ENCODE measurements at places on chromosomes 5 and 9. TPM values are rescaled to one million over a fixed set of nuclear protein-coding genes. Genes with fewer than 3 reads are reported as not detected.

- H3K36me3 ChIP-seq: no peaks in the 10 kb centered on the region
- H3K27ac ChIP-seq: no peak overlapping the region
- no peaks in the 10 kb centered on the region for H3K4me1 ChIP-seq
- no peak overlapping the region for H3K4me3 ChIP-seq
Measured at GRCh38 chr5:30981576-30981975, 211.9 kb upstream of the CDH6 start.

DNA sequence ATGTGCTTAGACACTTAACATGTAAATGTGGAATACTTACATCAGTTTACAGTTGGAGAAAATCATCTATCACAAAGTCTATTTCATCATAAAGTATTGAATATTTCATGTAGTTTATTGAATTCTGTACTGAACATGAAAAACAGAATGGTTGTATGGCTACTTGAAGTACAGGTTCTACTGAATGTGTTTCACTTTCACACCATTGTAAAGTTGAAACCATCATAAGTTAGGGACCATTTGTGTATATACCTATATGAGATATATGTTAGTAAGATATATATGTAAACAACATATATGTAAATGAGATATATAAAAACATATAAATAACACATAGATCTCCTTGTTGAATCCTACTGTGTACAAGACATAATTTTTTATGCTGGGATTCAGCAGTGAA lies 63.0 kb upstream of the TAF11L2 start:
- no peak overlapping the region for H3K4me3 ChIP-seq
- no peak for DNase-seq
- no peaks in the 10 kb centered on the region for H3K4me1 ChIP-seq
- H3K36me3 ChIP-seq: no peaks in the 10 kb centered on the region

DNA sequence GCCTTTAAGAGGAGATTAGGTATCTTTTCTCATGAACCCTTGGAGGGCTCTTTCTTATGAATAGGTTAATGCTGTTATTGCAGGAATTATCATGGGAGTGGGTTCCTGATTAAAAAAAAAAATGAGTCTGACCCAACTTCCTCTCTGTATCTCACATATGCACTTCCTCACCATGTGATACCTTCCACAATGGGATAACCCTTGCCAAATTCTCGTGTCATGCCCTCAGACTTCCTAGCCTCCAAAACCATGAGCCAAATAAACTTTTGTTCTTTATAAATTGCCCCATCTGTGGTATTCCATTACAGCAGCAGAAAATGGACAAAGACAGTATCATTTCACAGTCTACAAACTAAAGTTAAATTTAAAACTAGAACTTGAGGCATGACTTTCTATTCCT lies 1.0 kb downstream of the OR1B1 start:
- no peaks in the 10 kb centered on the region for H3K4me1 ChIP-seq
- no peak overlapping the region for H3K27ac ChIP-seq
- DNase-seq: no peak
- H3K36me3 ChIP-seq: no peaks in the 10 kb centered on the region
- no peak overlapping the region for H3K4me3 ChIP-seq
- H3K27me3 ChIP-seq: no peaks in the 10 kb centered on the region

- H3K27me3 ChIP-seq: no peaks in the 10 kb centered on the region
- H3K4me1 ChIP-seq: peaks cover 9% of the 10 kb centered on the region
- DNase-seq: no peak
- peak overlapping the region; percentile 60 for H3K27ac ChIP-seq
- peak overlapping the region; percentile 57 for H3K4me3 ChIP-seq
- H3K36me3 ChIP-seq: no peaks in the 10 kb centered on the region
Measured at GRCh38 chr5:166979307-166979895, 1312.0 kb upstream of the WWC1 start.

GRCh38 chr5:31674371-31674951 lies 35.5 kb downstream of the PDZD2 start:
- no peak overlapping the region for H3K4me3 ChIP-seq
- no peak for DNase-seq
- H3K36me3 ChIP-seq: no peaks in the 10 kb centered on the region
- H3K27ac ChIP-seq: no peak overlapping the region

PCDHGA2 gene
- 2.5 TPM for total RNA-seq

GRCh38 chr9:136899196-136899595 lies 12.9 kb downstream of the TRAF2 start:
- H3K4me3 ChIP-seq: no peak overlapping the region
- H3K27me3 ChIP-seq: no peaks in the 10 kb centered on the region
- H3K4me1 ChIP-seq: peaks cover 35% of the 10 kb centered on the region
- H3K36me3 ChIP-seq: peaks cover 36% of the 10 kb centered on the region
- H3K27ac ChIP-seq: no peak overlapping the region

OTULIN gene
- 17.5 TPM for total RNA-seq

PCDHB9 gene
- 2.1 TPM for total RNA-seq

DNA sequence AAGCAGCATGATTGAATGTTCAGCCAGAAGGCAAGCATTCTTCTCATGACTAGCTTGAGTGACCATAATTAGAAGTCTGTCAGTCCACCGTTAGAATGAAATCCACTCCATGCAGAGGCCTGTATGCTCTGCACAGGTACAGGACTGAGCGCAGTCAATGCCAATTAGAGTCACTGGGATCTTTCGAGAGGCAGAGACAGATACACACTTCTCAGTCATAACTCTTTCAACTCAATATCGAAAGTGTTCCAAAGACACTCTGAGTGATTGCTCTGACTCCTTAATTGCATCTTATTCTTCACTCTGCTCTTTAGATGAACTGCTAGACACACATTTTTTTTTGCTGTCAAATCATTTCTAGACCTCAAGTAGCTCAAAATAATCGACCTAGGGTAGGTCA lies 203.6 kb downstream of the GABRB2 start:
- DNase-seq: no peak
- no peaks in the 10 kb centered on the region for H3K4me1 ChIP-seq
- H3K27ac ChIP-seq: no peak overlapping the region
